Ovary (tissue), 10 donors: ENCODE measurements at places on chromosomes 13 and 19. TPM values are rescaled to one million over a fixed set of nuclear protein-coding genes. Genes with fewer than 3 reads are reported as not detected.

The C1QTNF9B gene
- 0.52 TPM for polyA plus RNA-seq

The PLVAP gene
- polyA plus RNA-seq = 15.0 TPM

The PDE4A gene
- polyA plus RNA-seq = 2.1 TPM

The WIZ gene
- polyA plus RNA-seq = 24.7 TPM

The WDR88 gene
- polyA plus RNA-seq = not detected

The KIR3DL1 gene
- polyA plus RNA-seq = not detected

The KLK11 gene
- 1.4 TPM for polyA plus RNA-seq

The PEG3 gene
- polyA plus RNA-seq = 104 TPM

- no peak for DNase-seq
Measured at GRCh38 chr13:34993470-34993869, 51.4 kb downstream of the NBEA start.

DNA sequence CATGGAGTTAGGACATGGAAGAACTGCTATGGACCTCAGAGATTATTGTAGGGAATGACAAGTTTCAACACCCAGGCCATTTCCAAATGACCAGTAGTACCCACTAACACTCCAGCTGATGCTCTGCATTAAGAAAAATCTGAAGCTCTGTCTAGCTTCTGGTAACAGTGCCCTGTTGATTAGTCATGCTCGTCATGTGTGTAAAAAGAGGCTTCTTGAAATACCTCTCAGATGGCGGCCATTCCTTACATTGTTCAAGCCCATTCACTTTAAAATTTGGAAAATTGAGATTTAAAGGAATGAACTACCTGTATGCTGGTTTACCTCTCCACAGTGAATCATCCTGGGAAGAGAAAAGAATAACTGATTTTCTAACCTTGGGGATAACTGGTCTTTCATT is 527.9 kb upstream of the ARGLU1 start:
- DNase-seq = no peak

DNA sequence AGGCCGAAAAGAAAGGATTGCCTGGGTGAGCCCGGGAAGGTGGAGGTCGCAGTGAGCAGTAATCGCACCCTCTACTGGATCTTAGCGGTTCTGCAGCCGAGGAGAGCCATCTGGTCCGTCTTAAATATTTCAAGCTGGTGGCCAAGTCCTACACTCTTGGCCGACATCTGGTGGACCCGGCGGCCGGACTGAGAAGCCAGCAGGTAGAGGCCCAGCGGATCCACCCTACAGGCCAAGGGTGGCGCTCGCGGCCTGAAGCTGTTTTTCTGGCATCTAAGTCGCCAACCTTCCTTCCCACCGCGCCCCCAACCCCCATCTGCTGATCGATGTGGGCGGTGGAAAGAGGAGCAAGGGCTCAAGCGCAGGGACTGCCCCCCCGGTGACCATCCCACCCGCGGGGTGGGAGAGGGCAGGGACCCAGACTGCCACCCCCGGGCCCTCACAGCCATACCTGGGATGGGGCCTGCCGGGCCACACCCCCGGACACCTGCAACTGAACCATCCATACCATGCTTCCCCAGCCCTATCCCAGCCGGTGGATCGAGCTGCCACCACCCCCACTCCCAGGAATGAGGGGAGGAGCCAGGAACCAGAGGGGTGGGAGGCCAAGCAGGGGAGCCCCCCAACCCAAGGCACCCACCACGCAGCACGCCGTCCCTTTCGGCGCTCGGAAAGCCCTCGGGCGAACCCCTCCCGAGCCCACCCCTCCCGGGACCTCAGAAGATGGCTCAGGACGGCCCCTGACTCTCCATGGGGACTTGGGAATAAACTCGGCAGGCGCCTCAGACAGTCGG is 46.3 kb upstream of the ZNF730 start:
- peak; percentile 51 for DNase-seq

DNA sequence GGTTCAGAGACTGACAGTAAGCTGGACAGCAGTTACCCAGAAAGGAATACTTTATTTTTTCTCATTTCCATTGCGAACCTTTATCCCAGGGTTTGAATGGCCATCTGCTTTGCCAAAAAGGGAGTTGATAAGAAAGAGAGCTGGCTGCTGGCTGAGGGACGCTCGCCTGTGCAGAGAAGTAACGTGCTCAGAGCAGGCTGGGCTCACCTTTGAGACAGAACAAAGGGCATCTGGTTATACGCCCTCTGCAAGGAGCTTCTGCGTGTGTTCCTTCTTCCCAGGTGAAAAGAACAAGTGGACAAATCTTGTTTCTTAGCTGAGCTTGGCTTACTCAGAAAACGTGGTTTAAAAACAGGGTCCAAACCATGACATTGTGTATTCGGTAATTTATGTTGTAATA is 47.4 kb downstream of the EFNB2 start:
- no peak for DNase-seq

DNA sequence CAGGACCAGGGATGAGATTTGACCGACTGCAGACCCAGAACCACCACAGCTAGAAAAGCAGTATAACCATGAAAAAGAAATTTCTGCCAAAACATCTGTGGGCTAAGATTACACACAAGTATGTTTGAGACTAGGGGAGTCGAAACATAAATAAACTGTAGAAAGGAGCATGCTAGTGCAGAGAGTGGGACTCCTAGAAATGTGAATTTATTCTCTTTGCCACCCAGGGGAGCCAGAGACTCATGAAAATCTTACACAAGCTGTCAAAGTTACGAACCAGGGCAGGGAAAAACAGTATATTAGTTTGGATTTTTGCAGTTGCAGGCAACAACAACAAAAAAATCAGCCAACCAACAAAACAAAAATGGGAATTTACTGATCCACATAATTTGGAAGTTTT is 12.3 kb upstream of the HSPH1 start:
- DNase-seq = no peak

- peak; percentile 37 for DNase-seq
Measured at GRCh38 chr19:16587833-16588823, 15.9 kb upstream of the SLC35E1 start.

DNA sequence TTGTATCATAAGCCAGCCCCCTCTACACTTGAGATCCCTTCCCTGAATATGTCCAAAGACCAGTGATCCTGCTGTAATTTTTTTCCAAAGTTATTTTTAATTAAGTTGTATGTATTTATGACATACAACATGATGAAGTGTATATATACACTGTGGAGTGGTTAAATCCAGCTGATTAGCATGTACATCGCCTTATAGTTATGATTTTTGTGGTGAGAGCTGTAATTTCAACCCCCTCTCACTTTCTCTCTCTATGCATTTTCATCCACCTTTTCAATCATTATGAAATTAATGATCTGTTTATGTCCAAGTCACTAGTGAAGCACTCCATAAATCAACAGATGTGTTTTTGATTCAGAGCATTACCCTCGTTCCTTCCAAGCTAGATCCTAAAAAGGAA is 85.3 kb downstream of the KCTD12 start:
- no peak for DNase-seq

DNA sequence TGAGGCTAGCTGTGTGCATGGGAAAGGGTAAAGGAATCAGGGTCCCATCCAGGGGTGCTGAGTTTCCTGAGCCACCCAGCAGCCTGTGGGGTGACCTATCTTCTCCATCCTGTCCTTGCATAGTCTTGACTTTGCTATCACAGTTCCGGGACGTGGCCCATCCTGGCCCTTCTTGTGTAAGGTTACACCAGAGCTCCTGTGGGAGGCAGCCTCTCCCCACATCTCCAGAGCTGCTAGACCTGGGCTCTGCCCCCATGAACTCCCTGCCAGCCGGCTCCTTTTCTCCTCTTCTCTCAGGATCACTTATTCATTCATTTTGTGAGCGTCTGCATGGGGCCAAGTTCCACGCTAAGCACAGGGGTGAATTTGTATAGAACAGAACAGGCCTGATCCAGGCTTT is 238.9 kb downstream of the TSHZ3 start:
- DNase-seq = peak; percentile 25

GRCh38 chr13:26515721-26516120 is 41.8 kb upstream of the WASF3 start:
- no peak for DNase-seq

GRCh38 chr13:113883921-113884804 is 20.3 kb upstream of the GAS6 start:
- no peak for DNase-seq

- DNase-seq = no peak
Measured at GRCh38 chr19:3679581-3679980, 20.7 kb downstream of the PIP5K1C start.

DNA sequence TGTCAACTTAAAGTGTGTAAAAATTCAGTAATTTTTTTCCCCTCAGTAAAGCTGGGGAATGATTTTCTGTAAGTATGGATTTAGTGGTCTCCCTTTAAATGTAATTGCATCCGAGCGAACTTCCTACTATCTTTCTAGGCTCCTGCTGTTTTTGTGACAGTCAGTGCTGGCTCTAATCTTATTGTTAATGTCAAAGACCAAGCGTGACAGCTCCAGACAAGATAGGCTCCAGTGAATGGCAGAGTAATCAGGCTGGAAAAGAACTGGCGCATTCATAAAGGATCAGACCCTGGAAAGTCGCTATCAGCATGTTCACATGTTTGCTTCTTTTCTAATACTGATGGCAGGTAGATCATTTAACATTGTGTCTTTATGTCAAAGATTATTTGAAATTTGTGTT is 908.0 kb upstream of the ATXN8OS start:
- no peak for DNase-seq

DNA sequence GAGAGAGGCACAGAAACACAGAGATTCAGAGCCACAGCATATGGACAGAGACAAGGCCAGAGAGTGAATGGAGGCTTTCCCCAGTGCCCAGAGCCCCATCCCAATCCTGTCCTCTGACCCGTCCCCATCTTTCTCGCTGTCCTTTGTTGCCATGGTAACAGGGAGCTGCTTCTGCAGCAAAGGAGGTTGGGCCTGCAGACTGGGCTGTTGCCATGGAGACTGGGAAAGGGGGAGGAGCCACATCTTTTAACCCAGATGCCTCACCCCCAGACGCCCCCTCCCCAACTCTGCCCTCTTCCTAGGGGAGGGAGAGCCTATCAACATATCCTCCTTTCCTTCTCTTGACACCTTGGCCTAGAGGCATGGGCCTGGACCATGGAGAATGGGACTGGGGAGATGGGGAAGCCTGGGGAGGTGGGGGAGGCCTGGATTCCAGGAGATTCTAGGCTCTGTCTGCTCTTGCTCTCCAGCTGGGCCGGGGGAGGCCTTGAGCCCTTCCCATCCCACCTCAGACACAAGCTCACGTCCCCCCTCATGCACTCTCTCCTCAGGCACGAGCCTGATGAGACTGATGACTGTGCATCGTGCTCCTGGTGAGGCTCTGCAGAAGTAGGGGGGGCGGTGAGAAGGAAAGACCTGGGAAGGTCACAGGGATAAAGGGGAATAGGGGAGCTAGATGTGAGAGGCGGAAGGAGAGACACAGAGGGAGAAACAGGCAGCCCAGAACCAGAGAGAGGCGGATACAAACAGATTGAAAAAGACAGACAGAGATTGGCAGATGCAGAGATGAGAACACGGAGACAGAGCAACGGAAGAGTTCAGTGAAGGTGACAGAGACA is 2.1 kb upstream of the ATP1A3 start:
- DNase-seq = no peak

DNA sequence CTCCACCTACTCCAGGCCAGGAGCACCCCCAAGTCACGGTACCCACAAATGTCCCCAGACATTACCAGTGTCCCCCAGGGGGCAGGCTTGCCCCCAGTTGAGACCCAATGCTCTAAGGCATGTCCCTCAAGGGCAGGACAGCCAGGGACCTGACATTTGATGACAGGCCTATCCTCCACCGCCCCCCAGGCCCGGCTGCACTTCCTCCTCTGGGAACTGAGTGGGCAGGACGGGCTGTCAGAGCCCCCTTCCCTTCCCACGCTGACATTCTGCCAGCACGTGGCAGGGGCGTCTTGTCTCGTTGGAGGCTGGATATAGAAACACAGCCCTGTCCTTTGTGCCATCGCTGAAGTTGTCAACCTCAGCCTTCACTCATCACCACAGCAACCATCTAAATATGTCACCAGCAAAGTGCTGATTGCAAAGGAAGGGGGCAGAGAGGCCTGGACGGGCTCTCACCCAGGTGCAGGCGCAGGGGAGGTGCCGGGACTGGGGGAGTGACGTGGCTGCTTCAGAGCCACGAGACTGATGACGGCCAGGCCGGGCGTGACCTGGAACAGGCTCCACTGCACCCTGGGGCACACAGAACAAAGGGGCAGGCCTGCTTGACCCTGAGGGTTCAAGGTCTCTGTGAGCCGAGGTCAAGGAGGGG is 38.4 kb downstream of the GNG7 start:
- no peak for DNase-seq

GRCh38 chr19:45852145-45852750 is 10.7 kb downstream of the SYMPK start:
- DNase-seq = no peak

DNA sequence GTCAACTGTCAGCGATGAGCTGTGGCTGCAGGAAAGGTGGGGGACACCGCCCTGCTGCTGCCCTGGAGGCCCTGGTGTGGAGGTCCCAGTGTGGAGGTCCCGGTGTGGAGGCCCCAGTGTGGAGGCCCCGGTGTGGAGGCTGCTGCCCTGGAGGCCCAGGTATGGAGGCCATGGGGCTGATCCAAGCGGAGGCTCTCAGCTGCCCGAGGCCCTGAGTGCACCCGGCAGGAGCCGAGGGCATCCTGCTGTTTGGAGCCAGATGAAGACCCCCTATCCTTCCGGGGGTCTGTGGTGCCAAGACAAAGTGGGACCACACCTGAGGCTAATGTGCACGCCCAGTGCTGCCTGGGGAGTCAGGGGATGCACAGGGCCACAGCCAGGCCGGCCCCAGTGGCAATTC is 210.4 kb upstream of the SOX1 start:
- no peak for DNase-seq

GRCh38 chr13:112790735-112791641 is 101.2 kb downstream of the ATP11A start:
- DNase-seq = no peak

- DNase-seq = no peak
Measured at GRCh38 chr13:86665842-86666241, 866.6 kb upstream of the SLITRK6 start.
